CD4-positive, alpha-beta T cell treated with Interleukin-1 beta for 1 hour (primary cell): ENCODE measurements at places on chromosomes 4 and X.

DNA sequence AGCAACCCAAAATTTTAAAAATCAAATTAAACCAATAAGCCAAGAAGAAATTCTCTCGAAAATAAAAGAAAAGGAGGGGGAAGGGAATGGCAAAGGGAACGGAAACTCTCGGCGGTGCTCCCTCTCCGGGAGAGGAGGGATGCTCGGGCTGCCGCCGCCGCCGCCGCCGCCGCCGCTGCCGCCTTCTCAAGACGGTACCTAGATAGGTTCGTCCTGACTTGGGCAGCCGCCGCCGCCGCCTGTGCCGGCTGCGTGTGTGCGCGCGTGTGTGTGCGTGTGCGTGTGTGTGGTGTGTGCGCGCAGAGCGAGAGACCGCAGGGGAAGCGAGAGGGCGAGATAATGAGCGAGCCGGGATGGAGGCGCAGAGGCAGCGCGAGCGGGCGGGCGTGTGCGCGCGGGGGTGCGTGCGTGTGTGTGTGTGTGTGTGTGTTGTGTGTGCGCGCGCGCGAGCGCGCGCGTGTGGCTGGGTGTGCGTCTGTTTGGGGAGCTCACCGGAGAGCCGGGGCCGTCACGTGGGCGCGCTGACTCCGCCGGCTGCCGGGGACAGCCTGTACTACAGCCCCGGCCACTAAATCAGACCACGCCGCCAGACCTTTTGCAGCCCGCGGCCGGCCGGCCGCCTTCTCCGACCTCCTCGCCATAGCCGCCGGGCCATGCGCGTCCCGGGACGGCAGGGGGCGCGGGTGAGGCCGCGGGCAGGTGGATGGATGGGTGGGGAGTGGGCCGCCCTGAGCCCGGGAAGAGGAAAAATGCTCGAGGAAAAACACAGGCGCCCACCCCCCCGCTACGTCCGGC is 111.6 kb downstream of the DHX15 start:
- DNase-seq, result peak; percentile 58

- no peak for DNase-seq
Measured at GRCh38 chrX:118595501-118596042, 100.0 kb downstream of the DOCK11 start.

GRCh38 chr4:47462799-47463234 is 685 bp downstream of the COMMD8 start:
- DNase-seq, result no peak

DNA sequence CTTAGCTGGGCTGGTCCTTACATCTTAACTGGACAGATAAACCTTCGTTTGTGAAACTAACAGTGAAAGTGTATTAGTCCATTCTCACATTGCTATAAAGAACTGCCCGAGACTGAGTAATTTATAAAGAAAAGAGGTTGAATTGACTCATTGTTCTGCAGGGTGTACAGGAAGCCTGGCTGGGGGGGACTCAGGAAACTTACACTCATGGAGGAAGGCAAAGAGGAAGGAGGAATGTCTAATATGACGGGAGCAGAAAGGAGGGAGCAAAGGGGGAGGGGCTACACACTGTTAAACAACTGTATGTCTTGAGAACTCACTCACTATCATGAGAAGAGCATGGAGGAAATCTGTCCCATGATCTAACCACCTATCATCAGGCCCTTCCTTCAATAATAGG is 1566.5 kb upstream of the PCDH7 start:
- no peak for DNase-seq

GRCh38 chrX:29841750-29842149 is 373.6 kb upstream of the MAGEB2 start:
- DNase-seq, result no peak

DNA sequence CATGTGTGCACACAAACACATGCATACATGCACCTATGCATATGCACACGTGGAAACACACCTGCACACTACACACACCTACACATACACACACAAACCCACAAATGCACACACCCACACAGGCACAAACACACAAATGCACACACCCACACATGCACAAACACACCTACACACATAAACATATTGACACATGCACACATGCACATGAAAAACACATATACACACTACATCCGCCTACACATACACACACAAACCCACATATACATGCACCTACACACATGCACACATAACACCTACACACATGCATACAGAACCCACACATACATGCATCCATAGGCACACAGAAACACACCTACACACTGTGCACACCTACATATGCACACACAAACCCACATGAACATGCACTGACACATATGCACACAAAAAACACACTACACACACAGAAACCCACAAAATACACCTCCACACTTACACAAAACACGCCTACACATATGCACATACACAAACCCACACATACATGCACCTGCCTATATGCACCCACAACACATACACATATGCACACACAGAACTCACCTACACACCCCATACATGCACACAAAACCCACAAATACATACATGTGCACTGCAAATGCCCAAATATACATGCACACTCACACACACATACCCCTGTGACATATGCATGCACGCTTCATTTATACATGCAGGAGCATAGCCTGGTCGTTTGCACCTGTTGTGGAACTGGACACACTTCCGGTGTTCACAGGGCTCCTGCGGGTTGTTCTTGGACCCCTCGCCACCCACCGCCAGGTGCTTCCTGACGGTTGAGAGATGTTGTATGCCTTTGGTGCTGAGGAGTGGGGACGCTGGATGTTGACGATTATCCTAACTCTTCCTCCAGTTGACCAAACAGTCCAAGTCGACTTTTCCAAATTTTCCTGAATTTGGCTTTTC is 22.1 kb downstream of the CD99 start:
- DNase-seq, result no peak

DNA sequence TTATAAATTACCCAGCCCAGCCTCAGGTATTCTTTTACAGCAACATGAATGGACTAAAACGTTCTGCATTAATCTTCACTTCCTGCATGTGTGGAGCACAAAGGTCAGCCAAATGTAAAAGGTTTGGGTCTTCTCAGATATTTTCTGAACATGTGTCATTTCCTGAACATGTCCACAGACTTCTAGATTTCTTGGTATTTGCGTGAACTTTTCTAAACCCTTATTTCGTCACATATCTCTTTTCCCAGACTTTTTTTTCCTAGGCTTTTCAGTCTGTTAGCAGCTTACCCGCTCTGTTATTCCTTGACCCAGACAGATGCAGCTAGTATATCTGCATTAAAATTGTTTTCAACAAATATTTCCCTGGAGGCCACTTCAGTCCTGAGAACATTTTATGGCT is 57.3 kb upstream of the USP51 start:
- no peak for DNase-seq

GRCh38 chr4:75919920-75920319 is 17.7 kb upstream of the PPEF2 start:
- DNase-seq, result no peak

GRCh38 chr4:2388429-2389182 is 29.8 kb downstream of the ZFYVE28 start:
- DNase-seq, result no peak

- no peak for DNase-seq
Measured at GRCh38 chrX:68286076-68286475, 147.2 kb downstream of the OPHN1 start.

GRCh38 chr4:94545296-94545695 is 93.6 kb downstream of the PDLIM5 start:
- no peak for DNase-seq
